Stimulated activated CD8-positive, alpha-beta memory T cell treated with anti-CD3 and anti-CD28 coated beads, Interleukin-4, amount 100 ng/mL, for 24 hours (primary cell): ENCODE measurements at places on chromosomes 1 and 21.

GRCh38 chr21:42486531-42486930 is 9.5 kb downstream of the RSPH1 start:
- no peak for DNase-seq

- DNase-seq: no peak
Measured at GRCh38 chr1:218376722-218377121, 31.6 kb downstream of the TGFB2 start.

DNA sequence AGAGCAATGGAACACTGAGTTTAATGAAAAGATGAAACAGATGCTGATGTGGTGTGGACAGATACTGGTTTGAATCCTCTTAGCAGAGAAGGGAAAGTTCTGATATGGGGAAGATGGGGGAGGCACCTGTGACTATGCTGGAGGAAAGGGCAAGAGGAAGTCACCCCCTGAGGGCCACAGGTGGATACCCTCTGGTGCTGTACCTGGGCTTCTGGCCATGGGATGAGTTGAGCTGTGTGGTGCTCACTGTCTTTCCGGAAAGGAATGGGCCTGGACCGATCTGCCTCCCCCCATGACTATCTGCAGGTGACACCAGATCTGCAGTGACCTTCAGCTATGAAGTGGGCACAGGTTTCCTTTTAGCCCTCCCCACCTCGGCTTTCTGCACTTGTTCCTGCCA is 52.4 kb downstream of the IER5 start:
- no peak for DNase-seq

DNA sequence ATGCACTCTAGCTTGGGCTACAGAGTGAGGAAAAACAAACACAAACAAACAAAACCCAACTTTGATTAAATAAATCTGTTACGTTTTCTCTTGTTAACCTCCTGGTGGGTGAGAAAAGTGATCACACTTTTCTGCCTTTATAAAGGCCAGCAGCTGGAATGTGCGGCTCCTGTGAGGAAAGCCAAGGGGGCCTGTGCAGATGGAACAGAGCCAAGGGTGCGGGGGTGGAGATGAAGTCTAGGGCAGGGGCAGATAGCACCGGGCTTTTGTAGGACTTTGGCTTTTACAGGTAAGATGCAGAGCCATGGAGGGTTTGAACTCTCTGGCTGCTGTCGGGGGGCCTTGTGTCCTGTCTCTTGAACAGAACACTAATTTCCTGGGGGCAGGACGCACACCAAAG is 40.7 kb upstream of the GPR37L1 start:
- no peak for DNase-seq

- DNase-seq: no peak
Measured at GRCh38 chr1:114352797-114353196, 158.2 kb downstream of the TRIM33 start.

GRCh38 chr1:17799642-17800041 is 44.5 kb downstream of the ACTL8 start:
- no peak for DNase-seq

DNA sequence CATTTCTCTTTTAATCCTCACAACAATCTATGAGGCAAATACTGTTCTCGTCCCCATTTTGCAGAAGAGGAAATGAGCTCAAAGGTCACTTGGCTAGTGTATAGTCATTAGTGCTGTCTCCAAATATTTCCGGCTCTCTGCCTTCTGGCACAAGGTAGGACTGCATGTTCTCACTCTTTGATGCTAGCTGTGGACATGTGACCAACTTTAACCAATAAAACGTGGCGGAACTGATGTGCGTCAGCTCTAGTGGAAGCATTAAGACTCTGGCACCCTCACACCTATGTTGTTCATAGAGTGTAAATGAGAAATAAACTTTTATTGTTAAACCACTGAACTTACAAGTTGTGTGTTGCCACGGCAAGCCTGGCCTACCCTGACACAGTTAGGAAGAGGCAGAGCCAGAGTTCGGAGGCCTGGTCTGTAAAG is 5.0 kb upstream of the KIF21B start:
- DNase-seq: no peak

DNA sequence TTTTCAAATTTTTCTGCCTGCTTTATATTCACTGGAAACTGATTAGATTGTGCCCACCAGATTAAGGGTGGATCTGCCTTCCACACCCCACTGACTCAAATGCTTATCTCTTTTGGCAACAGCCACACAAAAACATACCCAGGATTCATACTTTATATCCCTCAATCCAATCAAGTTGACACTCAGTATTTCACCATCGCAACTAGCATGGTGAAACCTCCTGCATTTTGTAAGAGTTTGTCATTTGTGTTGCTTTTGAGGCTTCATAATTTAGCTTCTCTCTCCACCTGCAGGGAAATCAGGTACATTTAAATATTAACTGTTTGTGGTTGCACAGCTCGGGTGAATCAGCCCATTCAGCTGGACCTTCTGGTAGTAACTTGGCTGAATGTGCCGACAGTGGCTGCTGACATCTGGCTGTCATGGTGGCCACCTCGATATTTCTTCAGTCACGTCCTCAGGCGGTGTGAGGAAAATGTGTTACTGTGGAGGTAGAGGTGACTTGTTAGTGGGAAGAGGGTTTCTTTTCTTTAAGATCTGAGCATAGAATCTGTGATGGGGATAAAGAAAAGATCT is 224.0 kb downstream of the PTBP2 start:
- DNase-seq: no peak

DNA sequence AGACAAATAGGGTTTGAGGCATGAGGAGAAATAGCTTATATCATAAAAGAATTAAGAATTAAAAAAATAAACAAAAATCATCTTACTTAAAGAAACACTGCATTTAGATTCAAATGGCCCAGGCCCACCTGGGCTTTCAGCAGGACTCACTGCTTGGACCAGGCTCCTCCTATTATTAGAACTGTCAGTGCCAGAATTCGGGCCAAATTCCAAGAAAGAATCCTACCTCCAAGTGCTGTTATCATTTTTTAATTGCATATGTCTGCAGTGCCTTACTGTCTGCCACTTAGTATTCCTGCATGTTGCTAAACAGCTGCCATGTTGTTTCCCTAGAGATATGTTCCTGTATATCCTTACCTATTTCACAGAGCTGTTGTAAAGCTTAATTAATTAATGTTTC is 112.0 kb downstream of the BARHL2 start:
- DNase-seq: no peak

- no peak for DNase-seq
Measured at GRCh38 chr1:212867192-212867591, 9.1 kb downstream of the FLVCR1 start.

GRCh38 chr1:241208910-241209379 is 148.1 kb downstream of the RGS7 start:
- no peak for DNase-seq

DNA sequence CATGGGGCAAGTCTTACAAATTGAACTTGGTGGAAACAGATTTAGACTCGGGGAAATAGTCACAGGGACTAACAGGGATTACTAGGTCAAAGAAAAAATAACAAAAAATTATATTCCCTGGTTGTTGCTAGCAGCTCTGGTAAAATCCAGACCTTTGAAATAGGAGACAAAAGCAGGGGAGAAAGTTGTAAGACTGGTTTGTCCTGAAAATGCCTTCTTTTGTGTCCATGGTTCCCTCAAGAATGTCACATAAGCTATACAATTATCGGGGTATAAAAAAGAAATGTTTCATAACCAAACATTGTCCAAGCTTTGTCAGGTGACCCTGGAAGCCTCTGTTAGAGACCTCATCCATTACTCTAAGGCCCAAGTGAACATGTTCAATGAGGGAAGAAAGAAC is 33.1 kb downstream of the KIAA0319L start:
- DNase-seq: no peak

- no peak for DNase-seq
Measured at GRCh38 chr1:23198373-23198772, 18.9 kb downstream of the HTR1D start.

DNA sequence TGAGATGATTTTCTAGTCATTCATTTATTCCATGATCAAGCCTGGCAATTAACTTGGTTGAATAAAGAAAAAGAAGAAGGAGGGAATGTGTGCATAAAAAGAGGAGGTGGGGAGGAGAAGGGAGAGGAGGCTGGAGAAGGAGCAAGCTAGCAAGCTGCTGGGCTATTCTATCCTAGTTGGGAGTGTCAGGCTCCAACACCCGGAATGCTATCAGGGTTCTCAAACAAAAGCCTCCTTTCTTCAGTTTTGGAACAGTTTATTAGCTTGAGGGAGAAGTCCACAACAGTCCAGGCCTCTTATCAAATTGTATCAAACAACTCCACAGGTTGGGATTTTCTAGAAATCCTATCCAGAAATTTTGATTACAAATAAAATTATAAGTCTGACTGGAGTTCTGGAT is 80.0 kb downstream of the BCAR3 start:
- DNase-seq: no peak

DNA sequence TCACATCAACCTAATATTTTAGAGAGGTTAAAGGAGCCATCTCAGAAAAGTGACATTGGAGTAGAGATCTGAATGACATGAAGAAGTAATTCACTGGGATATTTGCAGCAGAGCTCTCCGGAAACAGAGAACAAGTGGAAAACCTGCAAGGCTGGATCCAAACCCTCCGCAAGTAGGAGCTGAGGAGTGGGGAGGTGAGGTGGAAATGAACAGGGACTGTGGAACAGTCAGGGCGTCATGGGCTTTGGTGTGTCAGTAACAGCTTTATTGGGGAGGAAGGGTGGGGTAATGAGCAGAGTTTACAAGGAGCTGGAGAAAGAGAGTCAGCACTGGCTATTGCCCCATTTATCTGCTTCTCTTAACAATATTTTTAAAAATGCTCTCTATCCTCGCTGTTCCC is 9.3 kb upstream of the IVL start:
- no peak for DNase-seq

DNA sequence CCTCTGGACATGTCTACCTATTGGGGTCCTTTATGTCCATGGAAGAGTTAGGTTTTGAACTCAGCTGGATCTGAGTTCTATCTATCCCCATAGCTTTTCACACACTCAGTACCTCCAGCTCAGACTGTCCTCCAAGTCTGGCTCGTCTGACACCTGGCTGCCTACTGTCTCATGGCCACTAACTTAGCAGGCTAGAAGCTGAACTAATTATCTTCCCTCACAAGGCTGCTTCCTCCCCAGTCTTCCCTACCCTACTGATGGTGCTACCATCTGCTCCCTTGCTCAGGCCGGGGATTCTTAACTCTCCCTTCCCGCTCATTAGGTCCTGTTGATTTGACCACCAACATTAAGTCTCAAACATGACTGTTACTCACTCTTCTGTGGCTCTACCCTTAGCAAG is 13.4 kb downstream of the VANGL2 start:
- no peak for DNase-seq

DNA sequence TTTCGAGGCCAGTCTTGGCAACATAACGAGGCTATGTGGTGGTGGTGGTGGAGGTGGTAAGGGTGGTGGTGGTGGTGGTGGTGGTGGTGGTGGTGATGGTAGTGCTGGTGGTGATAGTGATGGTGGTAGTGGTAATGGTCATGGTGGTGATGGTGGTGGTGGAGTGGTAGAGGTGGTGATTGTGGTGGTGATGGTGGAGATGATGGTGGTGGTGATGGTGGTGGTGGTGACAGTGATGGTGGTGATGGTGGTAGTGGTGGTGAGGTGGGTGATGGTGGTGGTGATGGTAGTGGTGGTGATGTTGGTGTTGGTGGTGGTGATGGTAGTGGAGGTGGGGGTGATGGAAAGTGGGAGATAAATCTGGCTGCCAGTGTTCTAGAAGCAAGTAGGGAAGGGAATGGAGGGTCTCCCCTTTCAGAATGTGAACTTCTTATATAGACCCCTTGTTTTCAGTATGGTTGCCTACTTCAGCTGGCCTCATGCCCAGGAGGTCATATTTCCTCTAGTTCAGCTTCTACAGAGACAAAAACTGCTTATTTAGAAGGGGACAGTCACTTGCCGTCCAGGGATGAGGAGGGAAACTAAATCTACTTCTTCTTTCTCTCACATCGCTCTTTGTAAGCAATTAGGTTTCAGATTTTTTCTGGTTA is 27.5 kb downstream of the SH3BGR start:
- DNase-seq: no peak
